ENCODE measurements at places on chromosomes 5 and 9.

GRCh38 chr9:22157276-22157675, 148.2 kb upstream of the CDKN2B start:
- no peak for DNase-seq

DNA sequence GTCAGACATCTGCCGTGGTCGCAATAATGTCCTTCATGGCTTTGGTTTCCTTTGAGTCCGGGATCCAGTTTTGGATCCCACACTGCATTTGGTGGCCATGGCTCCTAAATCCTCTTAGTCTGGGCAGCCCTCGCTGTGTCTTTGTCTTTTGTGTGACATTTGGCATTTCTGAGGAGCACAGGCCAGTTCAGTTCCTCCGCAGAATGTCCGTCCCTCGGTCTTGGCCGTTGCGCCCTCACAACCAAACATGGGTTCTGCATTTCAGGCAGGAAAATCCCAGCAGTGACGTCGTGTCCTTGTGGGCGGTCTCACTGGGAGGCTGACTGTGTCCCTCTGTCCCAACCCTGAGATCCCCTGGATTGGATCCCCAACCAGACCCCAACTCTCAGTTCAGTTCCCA, 172.9 kb upstream of the PPP1R26 start:
- DNase-seq, result no peak

GRCh38 chr5:123150089-123150488, 61.0 kb downstream of the PRDM6 start:
- DNase-seq, result no peak

DNA sequence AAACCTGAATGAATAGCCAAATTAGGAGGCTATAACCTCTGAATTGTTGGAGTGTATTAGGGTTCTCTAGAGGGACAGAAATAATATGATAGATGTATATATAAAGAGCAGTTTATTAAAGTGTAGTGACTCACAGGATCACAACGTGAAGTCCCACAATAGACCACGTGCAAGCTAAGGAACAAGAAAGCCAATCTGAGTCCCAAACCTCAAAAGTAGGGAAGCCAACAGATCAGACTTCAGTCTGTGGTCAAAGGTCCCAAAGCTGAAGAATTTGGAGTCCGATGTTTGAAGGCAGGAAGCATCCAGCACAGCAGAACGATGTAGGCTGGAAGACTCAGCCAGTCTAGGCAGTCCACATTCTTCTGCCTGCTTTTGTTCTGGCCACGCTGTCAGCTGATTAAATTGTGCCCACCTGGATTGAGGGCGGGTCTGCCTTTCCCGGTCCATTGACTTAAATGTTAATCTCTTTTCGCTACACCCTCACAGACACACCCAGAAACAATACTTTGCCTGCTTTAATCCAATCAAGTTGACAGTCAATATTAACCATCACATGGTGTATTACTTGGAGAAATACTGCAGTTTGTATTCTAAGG, 550.6 kb downstream of the CDH10 start:
- no peak for DNase-seq

GRCh38 chr5:72693546-72694205, 122.8 kb upstream of the TNPO1 start:
- DNase-seq, result no peak

DNA sequence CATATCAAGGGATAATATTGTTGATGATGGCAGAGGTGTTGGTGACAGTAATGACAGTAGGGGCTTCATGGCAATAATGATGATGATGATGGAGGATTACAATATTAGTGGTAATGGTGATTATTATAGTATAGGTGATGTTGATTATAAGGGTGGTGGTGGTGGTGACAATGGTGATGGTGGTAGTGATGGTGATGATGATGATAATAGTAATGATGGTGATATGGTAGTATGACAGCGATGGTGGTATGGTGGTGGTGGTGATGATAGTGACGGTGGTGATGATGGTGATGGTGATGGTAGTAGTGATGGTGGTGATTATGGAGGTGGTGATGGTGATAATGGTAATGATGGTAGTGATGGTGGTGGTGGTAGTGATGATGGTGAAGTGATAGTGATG, 13.6 kb downstream of the KCNIP1 start:
- no peak for DNase-seq

GRCh38 chr9:728535-728934, 113.0 kb upstream of the DMRT1 start:
- no peak for DNase-seq

GRCh38 chr5:132883261-132883834, 9.9 kb downstream of the LEAP2 start:
- DNase-seq, result peak; percentile 2

GRCh38 chr5:61290791-61291210, 41.3 kb upstream of the ZSWIM6 start:
- DNase-seq, result peak; percentile 46

DNA sequence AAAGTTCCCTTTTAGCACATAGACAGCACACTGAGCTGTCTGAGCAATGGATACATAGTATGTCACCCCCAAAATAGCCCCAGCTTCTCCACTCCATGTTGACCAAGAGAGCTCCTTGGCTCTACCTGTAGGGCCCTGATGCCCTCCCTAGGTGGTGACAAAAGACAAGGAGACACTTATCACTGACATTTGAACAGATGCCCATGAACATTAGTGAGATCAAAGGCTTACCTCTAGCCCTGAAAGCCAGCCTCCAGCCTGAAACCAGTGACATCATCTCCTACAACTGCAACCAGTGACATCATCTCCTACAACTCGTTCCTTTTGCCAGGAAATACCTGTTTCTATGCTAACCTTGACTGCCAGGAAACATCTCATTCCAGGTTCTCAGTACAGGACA, 122.7 kb downstream of the FSTL4 start:
- DNase-seq, result no peak

GRCh38 chr9:130215341-130216119, 43.3 kb downstream of the NCS1 start:
- DNase-seq, result no peak

GRCh38 chr5:5383461-5383860, 39.0 kb upstream of the ICE1 start:
- no peak for DNase-seq

DNA sequence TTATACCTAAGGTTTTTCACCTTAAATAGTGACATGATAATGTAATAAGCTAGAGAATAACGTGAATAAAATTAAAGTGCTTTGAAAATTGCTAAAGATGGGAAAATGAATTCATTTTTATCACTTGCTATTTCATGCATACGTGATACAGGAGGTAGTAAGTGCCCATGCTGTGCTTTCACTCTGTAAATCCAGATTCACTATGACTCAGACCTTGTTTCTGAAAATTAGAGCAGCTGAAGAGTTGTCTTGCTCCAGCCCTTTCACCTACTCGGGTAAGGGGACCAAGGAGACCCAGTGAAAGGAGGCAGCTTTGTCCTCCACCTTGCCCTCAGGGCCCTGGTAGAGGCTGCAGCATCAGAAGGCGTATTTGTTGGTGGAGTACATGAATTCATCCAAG, 87.9 kb downstream of the ANKH start:
- no peak for DNase-seq

DNA sequence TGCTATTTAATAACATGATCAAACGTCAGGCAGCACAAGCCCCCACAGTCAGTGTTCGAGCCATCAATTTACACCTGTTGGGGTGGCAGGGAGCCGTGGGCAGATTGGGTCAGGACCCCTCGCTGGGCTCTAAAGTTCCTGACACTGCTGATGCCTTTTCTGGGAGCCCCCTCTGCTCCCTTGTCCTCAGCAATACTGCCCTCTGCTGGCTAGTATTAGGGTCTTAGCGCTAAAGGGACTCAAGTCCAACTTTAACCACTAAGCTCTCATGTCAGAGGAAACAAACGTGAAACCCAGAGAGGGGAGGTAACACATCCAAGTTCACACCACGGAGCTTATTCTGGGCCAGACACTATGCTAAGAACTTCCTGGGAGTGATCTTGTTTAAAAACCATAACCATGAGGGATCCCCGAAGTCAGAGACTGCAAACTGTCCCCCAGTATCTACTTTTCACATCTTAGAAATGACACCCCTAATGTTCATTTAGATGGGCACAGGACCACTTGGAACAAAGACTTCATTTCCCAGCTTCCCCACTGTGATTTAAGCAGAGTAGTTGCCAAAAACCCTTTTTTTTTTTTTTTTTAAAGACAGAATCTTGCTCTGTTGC, 20.4 kb downstream of the ANKS6 start:
- DNase-seq, result no peak

DNA sequence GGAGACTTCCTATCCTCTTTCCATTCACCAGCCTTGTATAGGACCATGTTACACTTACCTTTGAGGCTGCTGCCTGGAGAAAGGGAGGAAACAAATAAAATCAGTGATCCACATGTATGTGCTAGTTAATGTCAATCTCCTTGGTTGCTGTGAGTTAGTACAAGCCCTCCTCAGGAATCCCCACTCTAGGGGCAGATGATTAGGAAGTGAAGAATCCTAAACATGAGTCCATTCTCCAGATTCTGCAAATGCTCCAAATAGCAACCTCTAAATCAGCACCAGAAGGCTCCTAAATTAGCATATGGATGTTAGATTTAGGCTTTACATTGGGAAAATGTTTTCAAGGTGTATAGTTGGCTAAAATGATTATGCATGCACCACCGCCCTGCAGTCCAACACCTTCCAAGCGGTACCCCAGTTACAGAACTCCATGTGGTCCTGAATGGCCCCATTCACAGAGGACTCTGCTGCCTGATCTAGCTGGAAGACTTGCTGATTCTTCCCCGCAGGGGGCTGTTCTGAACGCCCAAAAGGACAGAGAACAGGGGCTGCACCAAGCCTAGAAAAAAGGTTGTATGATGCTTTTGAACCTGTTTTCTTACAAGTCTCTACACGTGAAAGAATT, 123.2 kb downstream of the TLE1 start:
- no peak for DNase-seq

GRCh38 chr5:34045996-34046395, 3.0 kb upstream of the C1QTNF3 start:
- DNase-seq, result no peak

DNA sequence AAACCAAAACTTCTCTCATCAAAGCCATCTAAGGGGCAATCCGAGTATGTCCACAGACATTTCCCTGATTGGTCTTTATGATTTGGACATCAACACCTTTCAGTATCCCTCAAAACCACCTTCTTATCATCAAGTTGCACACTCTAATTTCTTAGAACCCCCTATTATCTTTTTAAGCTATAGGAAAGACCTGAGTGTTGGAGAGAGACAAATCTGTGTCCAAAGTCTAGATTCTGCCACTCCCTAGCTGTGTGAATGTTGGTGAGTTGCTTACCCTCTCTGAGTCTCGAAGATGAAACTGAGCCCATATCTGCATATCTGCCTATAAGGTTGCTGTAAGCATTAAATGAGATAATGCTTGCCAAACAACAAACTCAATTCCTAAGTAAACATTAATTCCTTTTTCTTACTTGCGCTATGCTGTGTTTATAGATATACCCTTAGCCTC, 159.1 kb downstream of the DOCK8 start:
- DNase-seq, result no peak

DNA sequence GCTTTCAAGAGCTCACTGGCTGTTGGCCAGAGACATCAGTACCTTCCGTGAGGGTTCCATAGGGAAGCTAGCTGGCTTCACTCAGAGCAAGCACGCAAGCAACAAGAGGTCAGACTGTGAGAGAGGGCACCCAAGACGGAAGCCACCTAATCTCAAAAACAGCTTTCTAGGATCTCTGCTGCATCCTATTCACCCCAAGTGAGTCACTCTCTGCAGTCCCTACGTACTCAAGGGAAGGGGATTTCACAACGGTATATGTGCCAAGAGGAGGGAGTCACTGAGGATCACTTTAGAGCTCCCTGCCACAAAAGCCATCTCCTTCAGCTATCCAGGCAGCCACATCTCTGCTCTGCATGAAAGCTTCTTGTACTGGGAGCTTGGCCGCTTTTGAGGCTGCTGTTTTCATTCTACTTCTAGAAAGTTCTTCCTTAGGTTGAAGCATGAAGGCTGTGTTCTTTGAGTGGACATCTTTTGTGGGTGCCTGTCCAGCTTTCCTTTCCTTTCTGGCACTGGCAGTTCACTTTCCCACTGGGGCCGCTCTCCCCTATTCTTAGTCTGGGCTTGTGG, 249.5 kb downstream of the MAN2A1 start:
- DNase-seq, result no peak

DNA sequence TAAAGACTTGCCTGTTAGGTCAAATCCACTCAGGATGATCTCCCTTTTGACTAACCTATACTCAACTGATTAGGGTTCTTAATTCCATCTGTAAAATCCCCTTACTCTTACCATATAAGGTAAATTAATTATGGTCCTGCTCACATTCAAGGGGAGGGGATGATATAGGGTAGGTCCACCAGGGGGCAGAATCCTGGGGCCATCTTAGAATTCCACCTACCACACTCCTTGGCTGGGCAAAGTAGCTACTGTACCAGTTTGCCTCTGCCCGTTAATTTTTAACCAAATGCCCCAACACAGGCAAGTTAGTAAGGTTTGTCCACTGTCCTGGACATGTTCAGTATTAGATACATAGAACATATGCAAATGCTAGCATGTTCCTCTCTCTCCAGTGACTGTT, 262.4 kb downstream of the SEMA5A start:
- DNase-seq, result no peak

- no peak for DNase-seq
Observed at GRCh38 chr5:132753135-132753987, 6.1 kb downstream of the CCNI2 start.

DNA sequence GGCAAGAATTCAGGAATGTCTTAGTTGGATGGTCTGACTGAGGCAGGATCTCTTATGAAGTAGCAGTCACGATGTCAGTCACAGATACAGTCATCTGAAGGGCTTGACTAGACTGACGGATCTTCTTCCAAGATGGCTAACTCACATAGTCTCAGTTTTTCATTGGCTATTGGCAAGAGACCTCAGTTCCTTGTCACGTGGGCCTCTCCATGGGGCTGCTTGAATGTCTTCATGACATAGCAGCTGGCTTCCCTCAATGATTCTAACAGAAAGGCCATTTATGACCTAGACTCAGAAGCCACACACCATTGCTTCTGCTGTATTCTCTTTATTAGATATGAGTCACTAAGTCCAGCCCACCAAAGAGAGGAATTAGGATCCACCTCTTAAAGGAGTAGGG, 4.7 kb downstream of the APC start:
- DNase-seq, result no peak

- DNase-seq, result peak; percentile 56
Observed at GRCh38 chr5:15995341-15996052, 184.1 kb downstream of the MARCHF11 start.

DNA sequence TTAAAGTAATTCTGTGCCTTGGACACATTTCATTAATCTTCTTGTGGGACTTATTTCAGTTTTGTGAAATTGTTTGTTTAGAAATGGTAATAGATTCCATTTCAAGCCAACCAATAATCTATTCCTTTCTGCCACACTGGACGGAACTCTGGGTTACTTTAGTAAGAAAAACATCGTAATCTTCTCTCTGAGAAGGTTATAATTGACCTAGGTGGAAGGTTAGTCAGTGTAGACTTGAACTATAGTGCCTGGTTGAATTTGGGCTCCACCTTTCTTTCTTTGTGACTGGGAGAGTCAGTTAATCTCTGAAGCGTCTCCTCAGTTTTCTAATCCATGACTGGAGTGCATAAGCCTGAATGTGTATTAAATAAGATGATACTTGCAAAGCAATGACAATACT, 89.7 kb upstream of the PRLR start:
- no peak for DNase-seq

DNA sequence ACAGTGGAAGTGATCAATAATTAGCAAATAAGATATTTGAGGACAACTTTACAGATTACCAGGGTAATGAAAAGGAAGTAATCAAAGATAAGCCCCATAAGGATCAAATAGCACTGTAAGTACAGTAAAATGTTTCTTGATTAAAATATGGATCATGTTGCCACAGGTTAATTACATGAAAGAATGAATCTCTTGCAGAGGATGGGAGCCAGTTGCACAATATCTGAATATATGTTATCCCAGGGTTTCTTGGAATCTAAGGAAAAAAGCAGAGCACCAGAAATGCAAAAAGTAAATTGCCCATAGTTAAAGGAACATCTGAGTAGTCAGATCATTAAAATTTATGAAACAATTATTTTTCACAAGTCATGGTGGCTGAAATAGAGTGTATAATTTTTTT, 13.8 kb upstream of the SRP19 start:
- no peak for DNase-seq
